ENCODE measurements at places on chromosomes 1 and 21.
A peak's percentile ranks its signal among the peaks of the same experiment; 100 is the strongest.

GRCh38 chr1:173445164-173445563 lies 32.0 kb upstream of the PRDX6 start:
- no peak for DNase-seq

DNA sequence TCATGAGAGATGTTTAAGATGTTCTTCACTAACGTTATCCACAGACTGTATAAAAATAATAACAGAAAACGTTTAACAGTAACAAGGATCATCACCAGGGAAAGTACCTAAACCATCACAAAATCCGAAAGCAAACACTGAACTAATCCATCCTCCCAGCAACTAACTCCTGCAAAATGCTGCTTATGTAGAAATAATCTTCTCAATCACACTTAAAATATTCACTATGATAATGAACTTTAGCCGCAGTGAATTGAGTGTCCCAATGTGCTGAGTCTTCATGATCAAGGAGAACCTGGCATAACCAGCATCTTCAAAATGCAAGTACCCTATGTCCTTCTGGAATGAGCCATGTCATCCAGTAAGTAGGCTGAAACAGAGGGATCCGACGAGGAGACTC lies 166.1 kb downstream of the LTN1 start:
- no peak for DNase-seq

GRCh38 chr1:6800745-6801144 lies 15.5 kb downstream of the CAMTA1 start:
- peak; percentile 54 for DNase-seq

DNA sequence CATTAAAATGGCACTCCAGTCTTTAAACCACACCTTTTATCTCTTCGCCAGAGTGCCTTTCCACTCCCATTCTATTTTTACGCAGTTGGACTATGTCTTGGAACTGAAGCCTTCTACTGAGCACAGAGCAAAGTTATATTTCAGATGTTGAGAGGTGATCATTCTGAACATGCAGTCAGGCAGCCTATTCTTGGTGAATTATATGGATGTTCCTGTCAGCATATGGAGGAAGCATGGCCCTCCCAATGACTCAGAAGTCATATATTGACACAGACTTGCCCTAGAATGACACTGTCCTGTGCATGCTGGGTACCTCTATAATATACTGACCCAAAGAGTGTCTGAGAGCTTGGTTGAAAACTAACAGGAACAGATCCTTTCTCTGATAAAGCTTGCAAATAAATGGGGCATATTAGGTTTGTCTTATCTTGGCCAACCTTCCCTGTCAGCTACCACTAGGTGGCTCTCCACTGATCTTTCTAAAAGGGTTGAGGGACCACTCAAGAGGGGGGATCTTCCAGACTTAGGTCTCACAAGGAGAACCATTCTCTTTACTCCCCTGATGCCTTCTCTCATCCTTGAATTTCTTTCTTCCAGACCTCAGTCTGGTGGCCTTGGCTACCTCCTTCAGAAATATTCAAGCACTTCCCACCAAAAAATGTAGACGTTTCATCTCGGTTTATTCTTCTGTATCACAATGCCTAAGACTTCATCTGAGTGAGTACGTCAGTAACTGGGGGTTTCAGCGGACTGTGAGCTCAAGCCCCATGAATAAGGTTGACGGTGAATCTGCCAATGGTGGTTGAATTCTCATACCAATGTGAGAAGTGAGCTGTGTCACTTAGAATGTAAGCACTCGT lies 11.8 kb upstream of the ALG14 start:
- DNase-seq, result peak; percentile 17

GRCh38 chr1:201648066-201648906 lies 109.4 kb downstream of the NAV1 start:
- DNase-seq, result peak; percentile 79

- DNase-seq, result no peak
These were observed 7.6 kb downstream of the DVL1 start for GRCh38 chr1:1341549-1342021.

DNA sequence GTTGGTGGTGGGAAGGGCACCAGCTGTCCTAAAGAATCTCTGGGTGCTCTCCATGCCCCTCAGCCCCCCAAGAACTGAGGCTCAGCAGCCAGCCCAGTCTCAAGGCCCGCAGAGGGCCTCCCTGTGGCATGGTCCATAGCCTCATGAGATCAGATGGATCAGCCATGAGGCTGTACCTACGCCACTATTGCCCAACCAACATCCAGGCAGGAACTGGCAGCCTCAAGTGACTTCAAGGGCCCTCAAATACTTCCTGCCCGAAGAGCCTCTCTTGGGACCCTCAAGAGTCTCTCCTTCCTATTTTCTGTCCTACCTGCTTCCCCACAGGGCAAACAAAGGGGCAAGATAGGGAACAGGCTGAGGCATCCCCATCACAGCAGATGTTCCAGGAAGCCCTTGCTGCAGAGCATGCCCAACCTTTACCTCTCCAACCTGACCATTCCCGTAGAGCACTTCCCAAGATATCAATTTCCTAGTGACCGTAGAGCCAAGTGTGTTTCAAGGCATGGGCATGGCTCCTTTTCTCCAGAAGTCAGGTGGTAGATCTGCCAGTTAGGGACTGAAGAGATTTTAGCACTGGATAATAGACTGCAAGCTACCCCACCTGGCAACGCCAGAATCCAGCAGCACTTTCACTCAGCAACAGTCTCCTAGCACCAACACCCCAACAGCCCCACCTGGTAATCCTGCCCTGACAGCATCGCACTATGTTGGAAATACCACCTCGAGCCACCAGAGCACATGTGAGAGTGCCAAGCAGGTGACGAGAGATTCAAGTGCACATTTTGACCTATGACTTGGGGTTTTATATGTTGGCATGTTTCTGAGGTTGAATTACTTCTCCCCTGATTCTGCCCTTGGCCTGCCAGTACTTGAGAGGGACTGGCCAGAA lies 13.7 kb upstream of the MFSD2A start:
- no peak for DNase-seq

DNA sequence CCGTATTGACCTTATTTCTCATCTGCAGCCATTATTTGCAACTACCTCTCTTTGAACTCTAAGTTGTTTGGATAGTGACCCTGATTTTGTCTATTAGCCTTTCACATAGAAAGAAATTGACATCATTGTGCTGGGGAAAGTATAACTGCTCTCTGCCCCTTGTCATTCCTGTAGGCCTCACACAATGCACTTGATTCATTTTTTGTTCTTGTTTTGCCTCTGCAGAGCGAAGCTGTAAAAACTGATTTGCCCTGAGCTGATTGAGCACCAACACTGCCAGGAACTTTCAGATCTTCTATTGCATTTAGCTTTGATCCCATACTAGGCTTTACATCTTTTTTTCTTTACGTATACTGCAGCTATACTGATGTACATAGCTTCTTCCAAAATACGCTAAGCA lies 167.2 kb upstream of the PTBP2 start:
- DNase-seq, result no peak

DNA sequence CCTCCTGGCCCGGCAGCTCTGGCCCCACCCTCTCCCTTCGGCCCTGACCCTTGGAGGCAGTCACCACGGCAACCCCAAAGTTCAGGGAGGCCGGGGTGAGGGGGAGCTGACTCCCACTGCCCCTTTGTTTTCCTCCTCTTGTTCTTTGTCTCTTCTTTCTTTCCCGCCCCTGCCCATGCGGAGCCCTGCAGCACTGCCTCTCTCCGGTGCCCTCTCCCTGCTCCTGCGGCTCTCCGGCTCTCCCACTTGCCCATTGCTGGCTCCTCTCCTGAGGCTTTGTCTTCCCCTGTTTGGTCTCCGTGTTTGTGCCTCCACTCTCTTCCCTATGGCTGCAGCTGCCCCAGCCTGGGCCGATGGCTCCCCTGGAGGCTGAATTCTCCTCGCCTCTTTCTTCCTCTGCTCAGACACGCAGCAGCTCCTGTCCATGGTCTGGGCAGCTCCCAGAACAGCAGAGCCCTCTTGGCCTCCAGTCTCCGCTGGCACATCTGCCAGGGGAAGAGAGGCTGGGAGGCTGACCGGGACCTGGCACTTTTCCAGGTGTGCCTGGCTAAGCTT lies 5.8 kb downstream of the CELSR2 start:
- DNase-seq, result no peak

- DNase-seq, result peak; percentile 7
These were observed 27.5 kb downstream of the KCTD3 start for GRCh38 chr1:215594640-215595039.

DNA sequence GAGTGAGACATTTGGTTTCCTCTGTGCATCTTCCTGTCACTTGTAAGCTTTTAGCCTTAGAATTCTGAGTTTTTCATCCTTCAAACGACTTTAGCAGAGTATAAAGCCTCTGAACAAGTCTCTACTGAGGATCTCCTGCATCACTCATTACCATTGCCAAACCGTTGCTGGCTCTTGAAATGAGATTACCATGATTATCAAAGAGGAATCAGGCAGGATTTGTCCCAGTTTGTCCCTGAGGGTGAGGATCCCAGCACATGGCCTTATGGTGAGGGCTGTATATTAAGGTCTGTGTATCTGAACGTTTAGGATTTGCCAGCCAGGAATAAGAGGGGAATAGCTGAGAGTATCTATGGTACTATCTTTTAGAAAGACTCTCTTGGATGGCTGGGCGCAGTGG lies 169.5 kb upstream of the L1TD1 start:
- no peak for DNase-seq

DNA sequence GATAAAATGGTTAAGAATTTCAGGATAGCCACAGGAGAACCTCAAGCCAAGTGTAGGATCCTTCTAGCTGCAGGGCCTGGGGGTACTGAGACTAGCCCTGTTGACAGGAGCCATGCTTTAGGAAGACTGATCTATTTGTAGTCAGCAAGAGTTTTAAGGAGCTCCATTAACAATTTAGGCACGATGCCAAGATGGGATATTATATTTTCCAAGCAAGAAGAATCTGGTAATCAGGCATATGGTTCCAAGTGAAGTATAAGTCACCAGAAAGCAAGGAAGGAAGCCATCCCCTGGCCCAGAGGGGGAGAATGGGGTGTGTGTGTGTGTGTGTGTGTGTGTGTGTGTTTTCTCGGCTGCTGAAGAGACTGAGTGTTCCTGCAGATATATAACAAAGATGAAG lies 7.0 kb downstream of the IFNAR2 start:
- DNase-seq, result no peak

DNA sequence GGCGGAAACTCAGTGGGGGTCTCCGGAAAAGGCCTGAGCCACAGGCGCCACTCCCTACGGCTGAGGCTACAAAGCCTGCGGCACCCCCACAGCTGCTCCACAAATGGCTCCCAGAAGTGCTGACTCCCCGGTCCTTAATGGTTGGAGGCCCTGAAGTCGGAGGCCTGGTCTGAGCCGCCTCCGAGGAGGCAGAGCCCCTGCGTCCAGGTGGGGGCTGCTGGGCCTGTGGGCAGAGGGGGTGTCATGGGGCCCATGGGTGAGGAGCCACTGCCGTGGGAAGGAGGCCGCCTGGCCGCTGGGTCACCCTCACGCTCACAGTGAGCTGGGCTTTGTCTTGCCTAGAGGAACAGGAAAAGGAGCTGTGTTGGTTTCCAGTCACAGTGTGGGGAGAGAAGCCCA lies 12.4 kb upstream of the COL18A1 start:
- DNase-seq, result no peak

GRCh38 chr1:191163621-191164020 lies 686.0 kb upstream of the BRINP3 start:
- no peak for DNase-seq

DNA sequence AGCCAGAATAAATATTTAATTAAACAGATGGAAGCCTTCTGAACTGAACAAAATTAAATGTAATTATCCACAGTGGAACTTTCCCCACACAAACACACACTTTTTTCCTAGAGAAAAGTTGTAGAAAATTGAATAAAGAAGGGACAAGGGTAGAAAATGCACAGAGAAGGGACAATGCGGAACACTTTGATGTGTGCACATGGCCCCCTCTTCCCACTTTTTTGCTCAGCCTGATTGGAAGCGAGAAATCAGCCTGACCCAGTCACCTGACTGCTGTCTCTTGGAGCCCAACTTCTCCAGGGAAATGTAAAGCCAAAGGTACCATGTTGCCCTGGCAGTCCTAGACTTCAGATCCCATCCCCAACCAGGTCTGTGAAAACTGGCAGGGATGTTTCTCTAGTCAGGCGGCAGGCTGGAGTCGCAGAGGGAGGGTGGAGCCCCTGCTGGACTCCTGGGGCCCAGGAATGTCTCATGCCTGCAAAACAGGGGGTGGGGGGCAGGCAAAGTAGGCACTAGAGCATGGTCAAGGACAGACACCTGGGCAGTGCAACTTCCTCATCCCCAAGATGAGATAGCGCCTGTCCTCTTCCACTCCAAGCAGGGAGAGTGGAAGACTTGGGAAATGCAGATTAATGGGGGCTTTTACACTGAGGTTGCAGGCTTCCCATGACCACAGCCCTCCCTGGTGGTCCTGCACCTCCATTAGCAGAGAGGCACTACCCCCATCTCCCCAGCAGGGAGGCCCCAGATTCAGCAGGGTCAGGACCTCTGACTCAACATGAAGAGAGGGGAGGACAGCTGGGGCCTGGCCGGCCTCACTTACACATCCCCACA lies 2.8 kb downstream of the CERS2 start:
- DNase-seq, result no peak

DNA sequence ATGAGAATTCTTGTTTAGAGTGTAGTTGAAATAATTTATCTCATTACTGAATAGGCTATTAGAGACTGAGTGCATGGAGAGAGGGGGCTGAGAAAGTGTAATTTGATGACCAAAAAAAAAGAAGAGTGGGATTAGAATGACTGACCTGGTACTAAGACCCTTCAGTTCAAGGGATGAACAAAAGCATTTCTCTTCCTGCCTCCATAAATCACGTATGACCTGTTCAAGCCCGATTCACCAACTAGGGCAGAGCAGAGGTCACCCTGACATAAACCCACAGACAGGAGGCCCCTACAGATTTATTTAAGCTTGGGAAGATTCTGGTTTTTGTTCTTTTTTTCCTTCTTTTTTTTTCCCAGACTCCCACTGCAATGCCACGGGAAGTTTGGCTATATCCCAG lies 123.7 kb upstream of the COP1 start:
- DNase-seq, result no peak

DNA sequence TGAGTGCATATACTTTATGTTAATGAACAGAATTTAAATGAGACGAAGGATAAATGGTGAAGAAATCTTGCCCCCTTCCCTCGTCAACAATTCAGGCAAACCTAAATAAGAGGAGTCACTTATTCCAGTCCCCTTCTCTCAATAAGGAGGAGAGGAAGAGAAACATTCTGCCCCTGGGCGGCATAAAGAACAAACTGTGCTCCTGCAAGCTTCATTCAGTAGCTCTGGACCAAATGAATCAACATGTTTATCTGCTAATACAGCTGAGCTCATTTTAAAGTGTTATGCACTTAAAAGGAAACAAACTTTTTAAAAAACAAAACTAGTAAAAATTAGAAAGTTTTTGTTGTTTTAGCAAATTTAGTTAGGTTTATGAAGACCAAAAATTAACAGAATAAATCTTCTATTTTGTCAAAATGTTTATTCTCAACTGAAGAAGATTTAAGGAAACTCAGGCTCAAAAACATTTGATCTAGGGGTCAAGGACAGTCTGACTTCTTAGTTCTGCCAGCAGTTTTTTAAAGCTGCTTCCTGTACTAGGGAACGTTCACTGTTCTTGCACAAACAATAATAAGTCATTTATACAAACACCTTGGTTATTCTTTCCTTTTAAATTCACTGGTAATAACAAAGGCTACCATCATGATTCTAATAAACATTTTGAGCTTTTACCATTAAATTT lies 58.3 kb downstream of the AKT3 start:
- no peak for DNase-seq

GRCh38 chr1:106254748-106255147 lies 801.7 kb upstream of the PRMT6 start:
- DNase-seq, result no peak

All from AG10803 (cell line).